GM04504 (cell line): ENCODE measurements at places on chromosomes 7 and 10.

GRCh38 chr7:142557971-142558582 is 191.2 kb upstream of the PRSS1 start:
- no peak for DNase-seq

DNA sequence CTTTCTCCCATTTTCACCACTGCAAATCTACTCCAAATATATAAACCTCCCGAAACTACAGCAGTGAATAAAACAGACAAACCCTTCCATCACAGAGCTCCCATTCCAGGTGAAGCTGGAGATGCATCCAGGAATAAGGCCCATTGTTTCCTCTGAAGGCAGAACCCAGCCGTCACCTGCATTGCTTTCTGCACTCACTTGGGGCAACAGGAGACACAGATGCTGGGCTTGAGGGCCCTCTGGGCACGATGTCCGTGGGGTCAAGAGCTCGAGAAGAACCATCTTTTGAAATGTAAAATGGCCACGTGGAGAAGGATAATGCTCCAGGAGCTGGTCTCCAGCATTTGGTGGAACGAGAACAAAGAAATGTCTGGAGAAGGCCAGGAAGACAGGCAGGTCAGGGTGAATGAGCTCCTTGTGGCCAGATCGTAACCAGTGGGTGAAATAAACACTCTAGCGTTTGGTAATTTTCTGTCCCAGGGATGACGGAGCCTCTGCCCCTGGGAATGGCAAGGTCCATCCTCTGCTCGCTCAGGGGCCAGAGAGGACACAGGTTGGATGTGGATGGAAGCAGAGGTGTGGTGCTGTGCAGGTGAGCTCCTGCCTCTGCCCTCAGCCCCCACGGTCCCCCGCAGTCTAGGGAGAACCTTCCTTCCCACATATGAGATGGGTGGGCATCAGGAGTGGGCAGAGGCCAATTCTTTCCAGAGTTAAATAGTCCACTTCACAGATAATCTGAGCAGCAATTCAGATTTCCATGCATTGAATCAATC is 556.1 kb downstream of the DNAJB6 start:
- no peak for DNase-seq

GRCh38 chr7:45645141-45645969 is 71.2 kb downstream of the ADCY1 start:
- no peak for DNase-seq

DNA sequence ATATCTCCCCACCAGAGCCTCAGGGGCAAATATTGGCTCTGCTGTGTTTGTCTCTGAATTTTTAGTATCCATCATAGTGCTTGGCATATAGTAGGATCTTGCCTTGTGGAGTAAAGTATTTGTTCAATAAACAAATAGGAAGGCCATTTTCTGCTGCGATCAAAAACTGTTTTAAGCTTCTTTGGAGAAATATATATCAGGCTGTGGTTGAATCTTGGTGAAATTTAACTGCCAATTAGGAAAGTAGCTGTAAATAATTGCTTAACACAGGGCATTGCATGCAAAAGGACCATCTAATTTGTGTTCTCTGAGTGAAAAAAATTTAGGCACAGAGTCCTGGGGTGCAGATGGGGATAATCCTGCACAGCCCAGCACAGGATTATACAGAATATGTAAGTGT is 15.1 kb downstream of the VCL start:
- DNase-seq, result no peak

DNA sequence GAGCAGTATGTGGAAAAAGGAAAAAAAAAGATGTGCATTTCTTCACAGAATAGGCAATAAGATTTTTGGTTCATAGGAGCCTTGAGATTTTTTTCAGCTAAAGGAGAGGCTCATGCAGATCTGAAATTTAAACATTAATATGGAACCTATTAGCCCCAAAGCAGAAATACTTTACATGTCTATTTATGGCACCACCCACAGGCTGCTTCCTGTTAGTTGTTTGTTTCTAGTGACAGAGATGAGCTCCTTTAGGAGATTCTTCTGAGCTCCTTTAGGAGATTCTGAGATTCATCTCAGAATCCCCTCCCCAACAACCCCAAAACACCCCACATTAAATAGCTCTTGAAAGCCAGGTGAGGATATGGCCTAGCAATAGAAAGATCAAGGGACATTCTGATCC is 27.9 kb upstream of the HPS1 start:
- no peak for DNase-seq

DNA sequence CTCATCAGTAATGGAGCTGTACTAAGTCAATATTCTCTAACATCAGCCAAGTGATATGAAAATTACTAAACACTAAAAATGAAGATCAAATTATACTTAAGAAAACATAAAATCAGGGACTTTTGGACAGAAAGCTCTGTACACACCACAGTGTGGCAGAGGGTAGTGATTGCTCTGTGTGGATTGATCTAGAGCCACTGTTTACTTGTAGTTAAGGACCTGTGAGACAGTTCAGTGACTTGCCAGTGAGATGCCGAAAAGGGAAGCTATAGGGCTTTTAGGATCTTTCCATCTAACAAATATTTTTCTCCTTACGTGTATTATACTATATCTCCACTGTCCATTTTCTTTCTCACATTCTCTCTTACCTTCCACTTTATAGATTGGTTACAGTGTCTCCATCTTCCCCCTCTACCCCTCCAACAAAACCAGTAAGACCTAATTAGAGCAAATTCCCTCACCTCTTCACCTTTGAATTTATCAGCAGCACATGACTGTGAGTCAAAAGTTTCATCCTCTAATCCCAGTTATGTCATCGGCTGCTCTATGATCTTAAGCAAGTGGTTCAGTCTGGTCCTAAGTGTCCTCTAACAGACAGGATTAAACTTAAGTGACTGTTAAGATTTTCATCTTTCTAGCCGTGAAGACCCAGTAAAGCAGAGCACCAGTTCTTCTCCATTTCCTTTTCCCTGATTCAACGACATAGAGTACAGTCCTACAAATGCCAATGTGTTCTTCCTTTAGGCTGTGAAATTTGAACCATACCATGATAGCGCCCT is 6.9 kb downstream of the PIK3CG start:
- DNase-seq, result no peak

DNA sequence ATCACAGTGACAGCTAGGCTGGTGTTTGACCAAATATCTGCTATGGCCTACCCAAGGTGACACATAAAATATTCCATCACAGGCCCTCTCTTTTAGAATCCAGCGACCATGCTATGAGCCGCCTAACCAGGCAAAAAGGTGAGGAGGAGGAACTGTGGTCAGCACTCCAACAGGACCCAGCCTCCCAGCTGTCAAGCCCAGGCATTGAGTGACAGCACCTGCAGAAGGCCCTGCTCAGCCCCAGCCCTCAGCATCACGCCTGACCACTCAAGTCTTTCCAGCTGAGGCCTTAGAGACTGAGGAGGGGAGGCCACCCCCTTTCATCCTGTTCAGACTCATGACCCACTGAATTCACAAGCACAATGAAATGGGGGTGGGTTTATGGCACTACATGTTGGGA is 43.0 kb downstream of the CXCL12 start:
- no peak for DNase-seq

- no peak for DNase-seq
Measured at GRCh38 chr7:41732436-41732785, 29.5 kb upstream of the INHBA start.

DNA sequence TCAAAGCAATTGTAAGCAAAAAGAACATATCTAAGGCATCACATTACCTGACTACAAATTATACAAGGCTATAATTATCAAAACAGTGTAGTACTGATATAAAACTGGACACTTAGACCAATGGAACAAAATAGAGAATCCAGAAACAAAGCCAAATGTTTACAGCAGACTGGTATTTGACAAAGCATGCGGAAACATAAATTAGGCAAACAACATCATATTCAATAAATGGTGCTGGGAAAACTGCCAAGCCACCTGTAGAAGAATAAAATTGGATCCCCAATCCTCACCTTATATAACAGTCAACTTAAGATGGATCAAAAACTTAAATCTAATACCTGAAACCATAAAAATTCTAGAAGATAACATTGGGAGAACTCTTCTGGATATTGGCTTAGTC is 240.8 kb upstream of the POM121L12 start:
- no peak for DNase-seq
